Ovary (tissue), 10 donors: ENCODE measurements at places on chromosomes 2 and 18.
A peak's percentile ranks its signal among the peaks of the same experiment; 100 is the strongest.

GRCh38 chr18:5515011-5515784 is 28.6 kb downstream of the EPB41L3 start:
- DNase-seq = no peak

- DNase-seq = no peak
Observed at GRCh38 chr2:226575928-226576327, 223.7 kb downstream of the IRS1 start.

- DNase-seq = no peak
Observed at GRCh38 chr18:61443081-61443725, 110.0 kb downstream of the CDH20 start.

- no peak for DNase-seq
Observed at GRCh38 chr2:177396703-177397460, 4.3 kb downstream of the AGPS start.

GRCh38 chr2:19600506-19600905 is 242.1 kb upstream of the OSR1 start:
- DNase-seq = no peak

DNA sequence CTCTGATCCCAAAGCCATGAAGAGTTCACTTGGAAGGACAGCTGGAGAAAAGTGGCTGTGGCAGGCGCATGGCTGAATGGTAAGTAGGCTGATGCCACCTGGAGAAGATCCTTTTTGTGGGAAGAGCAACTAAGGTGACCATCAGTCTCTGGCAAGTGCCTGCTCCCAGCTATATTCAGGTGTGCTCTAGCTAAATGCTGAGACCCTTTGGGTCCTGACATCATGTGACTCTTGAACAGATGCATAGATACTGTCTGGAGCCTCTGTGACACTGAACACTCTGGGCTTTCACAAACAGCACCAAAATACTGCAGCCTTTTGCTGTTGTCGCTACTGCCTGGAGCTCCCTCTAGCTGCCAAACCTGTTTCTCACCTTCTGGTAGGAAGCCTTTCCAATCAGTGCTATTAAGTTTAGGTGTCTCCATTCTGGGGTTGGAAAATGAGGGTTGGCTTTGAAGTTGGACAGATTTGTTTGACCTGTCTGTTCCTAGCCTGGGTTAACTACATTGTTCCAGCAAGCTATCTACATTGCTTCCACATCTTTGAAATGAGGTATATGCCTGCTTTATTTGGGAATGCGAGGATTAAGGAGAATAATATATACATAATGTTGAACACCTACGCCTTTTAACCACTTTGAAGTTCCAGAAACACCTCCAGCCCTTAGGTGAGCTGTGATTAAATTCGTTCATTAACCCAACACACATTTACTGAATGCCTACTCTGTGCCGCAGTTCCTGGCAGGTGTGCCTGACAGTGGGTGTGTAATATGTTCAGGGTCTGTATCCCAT is 3.1 kb downstream of the EGR4 start:
- DNase-seq = no peak

GRCh38 chr18:7626922-7627440 is 59.9 kb downstream of the PTPRM start:
- DNase-seq = peak; percentile 28

- DNase-seq = no peak
Observed at GRCh38 chr2:240857039-240858008, 11.3 kb upstream of the AGXT start.

- no peak for DNase-seq
Observed at GRCh38 chr2:429575-430254, 141.8 kb upstream of the ALKAL2 start.

- no peak for DNase-seq
Observed at GRCh38 chr2:37851828-37852584, 73.1 kb upstream of the RMDN2 start.

- DNase-seq = no peak
Observed at GRCh38 chr2:234827096-234827860, 124.5 kb upstream of the SH3BP4 start.

DNA sequence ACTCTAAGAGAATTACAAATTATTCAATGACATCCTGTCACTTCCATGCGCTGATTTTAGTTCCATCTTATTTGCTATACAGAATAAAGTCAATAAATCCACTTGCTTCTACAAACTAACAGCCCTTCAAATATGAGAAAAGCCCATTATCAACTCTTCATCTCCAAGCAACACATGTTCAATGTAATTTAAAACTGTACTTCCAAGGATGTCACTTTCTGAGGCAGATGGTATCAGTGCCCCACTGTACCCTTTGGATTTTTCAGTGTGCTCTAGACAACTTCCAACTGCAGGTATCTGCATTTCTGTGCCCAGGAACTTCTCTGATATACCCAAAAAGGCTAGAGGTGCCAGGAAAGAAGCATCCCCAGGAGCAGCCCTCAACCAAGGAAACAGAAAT is 87.6 kb downstream of the SMAD2 start:
- DNase-seq = no peak

DNA sequence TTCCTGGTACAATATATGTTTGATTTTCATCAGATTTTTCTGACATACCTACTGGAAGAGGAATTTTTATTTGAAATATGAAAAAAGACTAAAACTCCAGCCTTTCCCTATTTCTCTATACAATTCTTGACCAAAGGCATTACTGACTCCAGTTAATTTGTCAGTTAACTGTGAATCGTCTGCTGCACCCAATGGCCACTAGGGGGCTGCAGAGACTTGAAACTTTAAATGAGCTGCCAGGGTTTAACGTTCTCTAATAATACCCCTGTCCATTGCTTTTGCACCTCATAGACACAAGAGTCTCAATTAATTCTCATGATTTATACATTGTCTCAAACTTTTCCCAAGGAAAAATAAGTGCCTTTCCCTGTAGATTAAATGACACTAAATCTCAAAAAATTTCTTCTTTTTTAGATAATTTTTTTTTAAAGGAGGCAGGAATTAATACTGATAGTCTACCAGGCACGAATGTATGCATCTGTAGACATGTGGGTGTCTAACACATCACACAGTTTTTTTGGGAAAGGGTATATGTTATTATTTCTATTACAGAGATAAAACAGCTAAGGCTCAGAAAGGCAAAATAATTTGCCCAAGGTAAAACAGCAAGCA is 1.8 kb upstream of the ALK start:
- DNase-seq = no peak

DNA sequence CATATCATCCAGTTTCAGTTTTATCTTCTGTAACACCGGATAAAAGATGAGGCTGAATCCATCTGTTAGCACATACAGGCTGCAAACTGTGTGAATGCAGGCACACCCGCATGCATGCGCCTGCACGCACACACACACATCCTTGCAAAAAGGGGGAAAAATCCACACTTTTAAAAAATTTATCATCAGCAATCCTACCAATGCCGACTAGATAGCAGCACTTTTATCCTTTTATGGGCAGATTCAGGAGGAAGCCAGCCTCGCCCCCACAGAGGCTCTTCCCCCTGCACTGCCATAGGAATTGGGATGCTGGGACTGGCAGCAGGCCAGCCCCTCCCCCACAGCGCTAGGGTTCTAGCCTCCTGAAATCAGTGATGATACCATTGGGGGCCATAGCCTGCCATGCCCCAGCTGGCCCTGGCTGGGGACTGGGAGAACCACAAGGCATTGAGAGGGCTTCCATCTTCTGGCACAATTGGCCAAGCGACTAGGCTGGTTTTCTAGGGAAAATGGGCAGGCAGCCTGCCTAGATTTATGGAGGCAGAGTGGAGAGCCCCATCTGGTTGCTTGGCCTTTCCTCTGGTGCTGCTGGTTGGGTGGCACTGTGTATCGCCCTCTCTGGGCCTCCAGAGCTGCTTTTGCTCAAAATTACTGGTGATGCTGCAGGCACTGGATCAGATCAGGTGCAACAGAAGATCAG is 25.5 kb downstream of the CYRIA start:
- no peak for DNase-seq

GRCh38 chr18:57267368-57267925 is 84.9 kb upstream of the ST8SIA3 start:
- DNase-seq = no peak

DNA sequence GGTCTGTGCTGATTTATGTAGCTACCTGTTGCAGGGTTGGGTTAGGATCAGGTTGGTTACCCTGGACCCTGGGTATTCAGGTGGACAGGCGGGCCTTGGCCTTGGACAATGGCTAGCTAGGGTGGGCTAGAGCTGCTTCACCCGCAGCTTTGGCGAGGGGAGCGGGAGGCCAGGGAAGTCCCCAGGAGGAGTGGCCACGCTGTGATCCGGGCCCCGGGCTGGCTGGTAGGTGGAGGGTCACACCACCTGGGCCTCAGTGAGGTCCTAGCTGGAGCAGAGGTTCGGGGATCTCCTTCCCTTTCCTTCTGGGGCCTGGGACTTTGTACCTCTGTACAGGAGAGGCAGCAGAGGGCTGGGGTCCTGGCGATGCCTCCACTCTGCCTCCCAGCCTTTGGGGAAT is 9.8 kb downstream of the RTP5 start:
- no peak for DNase-seq

GRCh38 chr2:142478206-142478605 is 347.4 kb upstream of the LRP1B start:
- no peak for DNase-seq

GRCh38 chr2:238971318-238972145 is 123.6 kb downstream of the TWIST2 start:
- DNase-seq = no peak

DNA sequence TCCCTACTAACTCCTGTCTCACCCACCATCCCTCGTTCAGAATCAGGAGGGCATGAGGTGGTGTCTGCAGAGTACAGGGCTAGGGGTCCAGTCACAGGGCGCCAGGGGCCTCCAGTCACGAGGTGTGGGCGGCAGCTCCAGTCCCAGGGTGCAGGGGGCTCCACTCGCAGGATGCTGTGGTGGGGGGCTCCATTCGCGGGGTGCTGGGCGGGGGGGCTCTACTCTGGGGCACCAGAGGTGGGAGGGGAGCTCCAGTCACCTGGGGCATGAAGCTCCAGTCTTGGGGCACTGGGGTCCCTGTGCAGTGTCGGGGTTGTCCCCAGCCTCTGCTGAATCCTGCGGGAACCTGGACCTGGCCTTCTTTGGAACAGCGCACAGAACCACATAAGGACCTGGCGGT is 66.0 kb downstream of the EIPR1 start:
- no peak for DNase-seq

DNA sequence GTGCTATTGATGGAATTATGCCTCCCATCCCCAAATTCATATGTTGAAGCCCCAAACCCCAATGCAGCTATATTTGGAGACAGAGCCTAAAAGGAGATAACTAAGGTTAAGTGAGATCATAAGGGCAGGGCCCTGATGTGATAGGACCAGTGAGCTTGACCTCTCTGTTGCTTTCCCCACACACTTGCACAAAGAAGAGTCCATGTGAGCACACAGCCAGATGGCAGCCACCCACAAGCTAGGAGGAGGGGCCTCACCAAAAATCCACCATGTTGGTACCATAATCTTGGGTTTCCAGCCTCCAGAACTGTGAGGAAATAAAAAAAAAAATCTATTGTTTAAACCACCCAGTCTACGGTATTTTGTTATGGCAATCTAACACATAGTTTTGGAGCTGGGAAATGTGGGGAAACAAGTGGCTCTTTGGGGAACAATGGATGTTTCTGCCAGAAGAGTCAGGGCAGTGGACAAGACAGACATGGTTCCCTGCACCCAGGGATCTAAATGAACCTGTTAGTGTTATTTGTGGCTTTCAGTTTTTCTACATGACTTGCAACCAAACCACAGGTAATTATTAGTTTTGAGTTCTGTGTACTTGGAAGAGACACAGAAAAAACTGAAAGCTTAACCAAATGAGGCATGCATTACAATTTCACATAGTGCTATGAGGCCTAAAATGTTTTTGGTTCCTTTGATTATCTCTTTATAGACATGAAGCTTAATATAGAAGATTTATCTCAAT is 259.1 kb downstream of the LTBP1 start:
- no peak for DNase-seq

GRCh38 chr2:145194673-145195072 is 674.8 kb upstream of the ZEB2 start:
- no peak for DNase-seq

DNA sequence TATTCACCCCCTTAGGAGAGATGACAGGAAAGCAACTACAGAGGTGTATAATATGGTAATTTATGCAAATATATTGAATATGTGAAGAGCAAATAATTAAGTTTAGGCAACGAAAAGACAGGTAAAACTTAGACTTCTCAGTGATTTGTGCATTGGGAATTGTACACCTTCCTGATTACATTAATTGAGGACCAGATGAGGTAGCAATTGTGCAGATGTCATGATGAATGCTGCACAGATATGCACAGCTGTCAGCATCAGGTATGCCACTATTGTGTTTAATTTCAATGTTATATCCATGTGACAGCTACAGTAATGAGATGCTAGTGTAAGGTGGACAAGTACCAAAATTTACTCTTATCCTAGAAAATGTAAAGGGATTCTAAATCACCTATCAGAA is 267.2 kb upstream of the FSIP2 start:
- no peak for DNase-seq

DNA sequence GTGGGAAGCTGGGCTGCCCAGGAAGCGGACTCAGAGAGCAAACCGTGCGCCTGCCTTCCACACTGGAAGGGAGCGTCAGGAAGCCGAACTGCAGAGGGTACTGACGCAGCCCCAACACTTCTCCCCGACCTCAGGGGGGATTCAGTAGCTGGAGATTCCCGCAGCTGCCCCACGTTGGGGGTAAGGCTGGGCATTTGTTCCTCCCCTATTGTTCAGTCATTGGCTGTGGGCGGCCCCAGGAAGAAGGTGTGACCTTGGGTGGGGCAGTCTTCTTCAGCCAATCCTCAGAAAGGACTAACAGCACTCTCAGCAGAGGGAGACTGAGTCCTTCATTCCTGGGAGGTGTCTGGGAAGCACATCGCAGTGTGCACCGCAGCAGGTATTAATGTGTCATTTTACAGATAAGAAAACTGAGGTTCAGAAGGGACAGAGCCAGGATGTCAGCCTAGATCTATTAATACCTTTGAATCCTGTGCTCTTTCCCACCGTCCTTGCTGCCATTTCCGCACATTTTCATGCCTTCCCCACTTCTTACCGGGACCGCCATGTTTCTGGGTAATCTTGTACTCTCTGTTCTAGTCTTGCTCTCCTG is 12.1 kb upstream of the C18orf32 start:
- DNase-seq = no peak

DNA sequence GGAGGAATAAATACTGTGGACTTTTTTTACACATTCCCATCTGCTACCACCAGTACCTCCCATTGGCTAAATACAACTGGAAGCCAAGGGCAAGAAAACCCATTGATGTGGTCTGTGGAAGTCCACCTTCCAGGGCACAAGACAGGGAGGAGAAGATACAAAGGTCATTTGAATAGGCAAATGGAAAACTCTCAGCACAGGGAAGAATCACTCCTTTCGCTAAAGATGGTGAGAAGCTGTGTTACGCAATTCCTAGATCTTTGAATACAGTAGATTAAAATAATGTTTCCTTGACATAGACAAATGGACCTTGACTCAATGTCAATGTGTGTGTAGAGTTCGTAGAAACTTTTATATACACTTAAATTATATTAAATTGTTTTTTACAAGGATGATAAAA is 70.9 kb upstream of the ERBB4 start:
- no peak for DNase-seq

DNA sequence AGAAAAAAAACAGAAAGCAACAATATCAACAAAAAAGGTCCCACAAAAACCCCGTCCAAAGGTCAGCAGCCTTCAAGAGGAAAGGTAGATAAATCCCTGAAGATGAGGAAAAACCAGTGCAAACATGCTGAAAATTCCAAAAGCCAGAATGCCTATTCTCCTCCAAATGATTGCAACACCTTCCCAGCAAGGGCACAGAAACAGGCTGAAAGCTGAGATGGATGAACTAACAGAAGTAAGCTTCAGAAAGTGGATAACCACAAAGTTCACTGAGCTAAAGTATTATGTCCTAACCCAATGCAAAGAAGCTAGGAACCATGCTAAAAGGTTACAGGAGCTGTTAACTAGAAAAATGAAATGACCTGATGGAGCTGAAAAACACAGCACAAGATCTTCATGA is 226.4 kb upstream of the DSEL start:
- no peak for DNase-seq
